ENCODE measurements at places on chromosomes 2 and 18.

GRCh38 chr2:230347659-230348305 lies 20.8 kb downstream of the SP140L start:
- DNase-seq, result no peak

- DNase-seq, result peak; percentile 49
Observed at GRCh38 chr18:8107426-8107825, 501.8 kb upstream of the RAB12 start.

GRCh38 chr2:151204756-151205155 lies 56.9 kb downstream of the RBM43 start:
- DNase-seq, result no peak

GRCh38 chr18:67417864-67418523 lies 98.5 kb downstream of the DSEL start:
- peak; percentile 60 for DNase-seq

- no peak for DNase-seq
Observed at GRCh38 chr18:55443776-55444175, 144.2 kb downstream of the TCF4 start.

DNA sequence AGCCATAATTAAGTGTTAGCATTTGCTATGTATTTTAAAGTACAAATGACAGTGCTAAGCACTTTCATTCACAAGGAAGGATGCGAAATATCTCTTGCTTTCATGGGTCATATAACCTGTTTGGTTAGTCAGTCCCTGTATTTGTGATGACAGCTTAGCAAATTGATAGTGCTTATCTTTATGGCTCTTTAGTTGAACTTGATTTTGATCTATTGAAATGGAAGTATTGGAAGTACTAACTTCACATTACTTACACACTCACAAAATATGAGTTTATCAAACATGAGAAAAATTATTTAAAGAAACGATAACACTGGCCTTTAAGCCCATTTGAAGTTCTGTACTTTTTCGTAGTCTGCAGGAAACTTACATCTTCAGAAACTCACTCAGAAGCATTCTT lies 97.4 kb upstream of the NEUROD1 start:
- no peak for DNase-seq

DNA sequence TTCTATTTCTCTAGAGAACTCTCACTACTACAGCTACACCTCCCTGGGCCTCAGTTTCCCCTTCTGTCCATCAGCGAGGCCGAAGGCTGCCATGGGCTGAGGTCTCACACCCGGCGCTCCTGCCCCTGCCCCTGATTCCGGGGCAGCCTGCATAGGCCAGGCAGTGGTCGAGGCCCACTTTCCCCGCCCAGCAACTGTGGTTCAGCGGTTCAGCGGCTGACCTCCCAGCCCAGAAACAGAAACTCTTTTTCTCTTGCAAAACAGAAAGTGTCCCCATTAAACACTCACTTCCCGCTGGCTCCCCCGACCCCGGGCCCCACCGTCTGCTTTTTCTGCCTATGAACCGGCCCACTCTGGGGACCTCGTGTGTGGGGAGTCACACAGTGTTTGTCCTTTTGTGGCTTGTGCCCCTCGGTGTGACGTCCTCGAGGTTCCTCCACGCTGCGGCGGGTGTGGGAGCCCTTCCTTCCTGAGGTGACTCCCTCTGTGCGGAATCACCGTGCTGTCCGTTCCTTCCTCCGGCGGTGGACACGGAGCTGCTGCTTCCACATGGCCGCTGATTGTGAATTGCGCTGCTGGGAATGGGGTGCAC lies 16.0 kb downstream of the PDCD1 start:
- peak; percentile 7 for DNase-seq

DNA sequence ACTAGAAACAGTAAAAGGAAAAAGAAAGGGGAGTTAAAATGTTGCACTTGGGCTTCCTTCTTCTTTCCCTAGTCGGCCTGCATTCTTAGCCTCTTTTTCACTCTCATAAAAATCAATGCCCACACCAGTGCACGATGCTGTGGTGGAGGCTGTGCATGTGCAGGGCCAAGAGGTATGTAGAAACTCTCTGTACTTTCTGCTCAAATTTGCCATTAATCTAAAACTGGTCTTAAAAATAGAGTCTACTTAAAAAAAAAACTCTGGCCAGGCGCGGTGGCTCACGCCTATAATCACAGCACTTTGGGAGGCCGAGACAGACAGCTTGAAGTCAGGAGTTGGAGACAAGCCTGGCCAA lies 11.1 kb downstream of the TRAPPC8 start:
- DNase-seq, result no peak

- no peak for DNase-seq
Observed at GRCh38 chr2:152766928-152767327, 48.5 kb downstream of the ARL6IP6 start.

DNA sequence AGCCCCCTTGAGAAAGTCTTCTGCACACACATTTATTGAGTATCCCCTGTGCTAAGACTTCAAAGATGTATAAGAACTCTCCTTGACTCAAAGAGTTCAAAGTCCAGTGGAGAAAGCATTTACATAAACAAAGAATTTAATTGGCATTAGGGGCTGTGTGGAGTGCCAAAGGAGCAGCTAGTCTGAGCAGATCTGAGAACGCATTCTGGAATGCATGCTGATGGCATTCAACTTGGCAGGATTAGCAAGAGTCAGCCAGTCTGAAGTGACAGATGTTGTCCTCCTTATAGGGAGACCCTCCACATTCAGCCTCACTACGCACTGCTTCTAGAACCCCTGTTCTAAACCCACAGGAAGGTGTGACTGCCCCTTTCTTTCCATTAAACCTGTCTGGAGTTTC lies 191.5 kb downstream of the RAD51AP2 start:
- DNase-seq, result no peak

DNA sequence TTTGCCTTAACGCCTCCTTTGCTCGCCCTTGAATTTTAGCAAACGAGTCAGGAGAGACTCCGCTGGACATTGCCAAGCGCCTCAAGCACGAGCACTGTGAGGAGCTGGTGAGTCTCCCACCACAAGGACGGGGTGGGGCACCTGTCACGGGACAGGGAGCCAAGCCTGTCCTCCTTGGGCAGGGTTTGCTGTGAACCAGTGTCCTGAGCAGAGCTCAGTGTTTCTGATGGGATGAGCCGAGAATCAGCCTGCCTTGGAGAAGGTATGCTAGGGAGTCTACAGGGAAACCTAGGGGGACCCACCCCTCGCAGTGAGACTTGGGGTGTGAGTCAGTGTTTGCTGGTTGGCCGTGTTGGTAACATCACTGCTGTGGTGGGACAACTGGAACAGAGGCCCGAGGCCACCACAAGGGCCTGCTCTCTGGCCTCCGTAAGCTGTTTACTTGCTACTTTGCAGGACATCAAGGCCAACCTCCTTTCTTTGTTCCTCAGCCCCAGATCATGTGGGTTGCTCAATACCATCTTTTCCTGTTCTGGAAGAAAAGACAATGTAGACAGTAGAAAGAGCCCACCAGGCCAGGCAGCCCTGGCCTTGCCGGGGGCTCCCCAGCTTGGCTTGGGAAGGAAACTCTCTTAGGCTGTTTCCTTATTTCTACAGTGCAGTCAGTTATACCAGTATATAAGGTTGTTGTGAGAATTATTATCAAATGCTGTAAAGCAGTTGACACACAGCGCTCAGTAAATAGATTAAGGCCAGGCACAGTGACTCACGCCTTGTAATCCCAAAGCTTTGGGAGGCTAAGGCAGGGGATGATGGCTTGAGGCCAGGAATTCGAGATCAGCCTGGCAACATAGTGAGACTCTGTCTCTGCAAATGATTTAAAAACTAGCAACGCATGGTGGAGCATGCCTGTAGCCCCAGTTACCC lies 42.4 kb downstream of the ITGB1BP1 start:
- peak; percentile 62 for DNase-seq

DNA sequence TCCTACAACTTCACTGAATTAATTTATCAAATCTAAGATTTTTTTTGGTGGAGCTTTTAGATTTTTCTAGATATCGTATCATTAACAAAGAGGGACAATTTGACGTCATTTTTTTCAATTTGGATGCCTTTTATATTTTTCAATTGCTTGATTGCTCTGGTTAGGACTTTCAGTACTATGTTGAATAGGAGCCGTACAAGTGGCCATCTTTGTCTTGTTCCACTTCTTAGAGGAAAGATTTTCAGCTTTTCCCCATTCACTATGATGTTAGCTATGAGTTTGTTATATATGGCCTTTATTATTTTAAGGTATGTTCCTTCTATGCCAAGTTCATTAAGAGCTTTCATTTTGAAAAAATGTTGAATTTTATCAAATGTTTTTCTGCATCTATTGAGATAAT lies 86.4 kb upstream of the MYCN start:
- DNase-seq, result no peak

DNA sequence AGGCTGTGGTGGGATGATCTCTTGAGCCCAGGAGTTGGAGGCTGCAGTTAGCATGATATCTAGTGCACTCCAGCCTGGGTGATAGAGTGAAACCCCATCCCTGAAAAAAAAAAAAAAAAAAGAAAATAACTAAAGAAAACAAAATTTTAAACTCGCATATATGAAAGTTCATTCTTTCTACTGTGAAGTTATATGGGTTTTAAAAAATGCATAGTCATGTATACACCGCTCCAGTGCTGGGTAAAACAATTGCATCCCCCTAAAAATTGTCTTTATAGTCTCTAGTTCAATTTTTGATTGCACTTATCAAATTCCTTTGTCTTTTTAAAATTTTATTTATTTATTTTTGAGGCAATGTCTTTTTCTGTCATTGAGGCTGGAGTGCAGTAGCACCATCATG lies 65.0 kb upstream of the ACYP2 start:
- no peak for DNase-seq

GRCh38 chr2:85682378-85682777 lies 11.8 kb upstream of the GNLY start:
- DNase-seq, result peak; percentile 22
